ENCODE measurements at places on chromosomes 3 and 15.

DNA sequence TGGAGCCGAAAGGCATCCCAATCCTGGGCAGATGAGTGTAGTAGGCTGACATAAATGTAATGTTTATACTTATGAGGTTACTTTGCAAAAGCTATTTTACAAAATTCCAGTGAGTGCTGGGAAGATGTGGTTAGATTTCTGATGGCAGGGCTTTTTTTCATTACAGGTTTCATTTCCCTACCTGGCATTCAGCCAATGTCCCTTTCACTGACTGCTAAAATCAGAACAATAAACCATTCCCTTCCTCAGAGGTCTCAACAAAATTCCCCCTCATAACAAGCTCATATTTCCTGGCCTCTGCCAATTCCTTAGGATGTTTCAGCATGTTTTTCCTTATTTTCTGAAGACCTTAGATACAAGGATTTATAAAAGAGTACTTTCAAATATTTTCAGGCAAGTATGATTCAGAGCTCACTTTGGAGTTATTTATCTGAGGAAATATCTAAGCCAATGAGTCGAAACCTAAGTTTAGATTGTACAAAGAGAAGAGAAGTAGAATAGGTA is 40.9 kb upstream of the CCDC80 start:
- no peak for DNase-seq

- DNase-seq, result no peak
Measured at GRCh38 chr3:49165771-49166751, at the start of gene CCDC71. Gene CCDC71 (minus strand): TSS chr3:49166331. CDS start chr3:49164208, 2,123 bp downstream.

- DNase-seq, result no peak
Measured at GRCh38 chr15:51356983-51357382, 15.5 kb downstream of the GLDN start.

- DNase-seq, result no peak
Measured at GRCh38 chr3:24315971-24316370, 178.7 kb downstream of the THRB start.

- no peak for DNase-seq
Measured at GRCh38 chr15:96333131-96334016, 2.9 kb downstream of the NR2F2 start.

GRCh38 chr15:65326818-65327217 is 22.3 kb downstream of the RNU5B-1 start:
- DNase-seq, result no peak

- no peak for DNase-seq
Measured at GRCh38 chr3:122992133-122992532, 35.4 kb downstream of the SEMA5B start.

DNA sequence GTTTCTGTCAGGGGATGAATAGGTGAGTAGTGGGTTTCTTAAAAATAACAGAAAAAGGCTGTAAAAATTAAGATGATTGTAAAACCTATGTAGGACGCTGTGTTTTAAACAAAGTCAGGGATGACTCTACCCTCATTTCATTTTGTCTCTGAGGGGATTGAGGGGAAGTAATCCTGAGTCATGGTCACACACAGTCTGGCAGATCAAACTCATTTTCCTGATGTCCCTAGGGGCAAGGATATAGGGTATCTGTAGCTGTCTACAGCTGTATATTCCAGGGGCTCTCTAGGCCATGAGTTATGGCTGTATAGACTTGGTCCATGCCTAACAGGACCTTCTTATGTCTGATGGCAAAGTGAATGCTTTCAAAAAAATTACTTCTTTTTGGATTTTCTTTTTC is 421.1 kb downstream of the PDCD6IP start:
- DNase-seq, result no peak

DNA sequence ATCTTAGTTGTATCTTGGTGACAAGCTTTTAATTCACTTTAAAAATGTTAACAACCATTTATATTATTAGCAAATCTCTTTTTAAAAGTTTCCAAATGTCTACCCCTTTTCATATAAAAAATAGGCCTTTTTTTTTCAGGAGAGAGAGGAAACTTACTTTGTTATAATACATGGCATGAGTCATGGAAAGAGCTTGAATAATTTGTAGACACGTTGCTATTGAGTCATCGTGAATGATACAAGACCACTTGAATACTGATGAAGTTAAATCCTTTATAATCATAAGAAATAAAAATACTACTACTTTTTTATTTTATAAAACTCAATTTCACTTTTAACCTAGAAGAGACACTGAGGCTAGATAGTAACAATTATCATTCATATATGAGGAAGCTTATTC is 70.3 kb upstream of the BBX start:
- DNase-seq, result no peak

GRCh38 chr3:125013095-125013494 is 42.7 kb downstream of the HEG1 start:
- DNase-seq, result no peak

DNA sequence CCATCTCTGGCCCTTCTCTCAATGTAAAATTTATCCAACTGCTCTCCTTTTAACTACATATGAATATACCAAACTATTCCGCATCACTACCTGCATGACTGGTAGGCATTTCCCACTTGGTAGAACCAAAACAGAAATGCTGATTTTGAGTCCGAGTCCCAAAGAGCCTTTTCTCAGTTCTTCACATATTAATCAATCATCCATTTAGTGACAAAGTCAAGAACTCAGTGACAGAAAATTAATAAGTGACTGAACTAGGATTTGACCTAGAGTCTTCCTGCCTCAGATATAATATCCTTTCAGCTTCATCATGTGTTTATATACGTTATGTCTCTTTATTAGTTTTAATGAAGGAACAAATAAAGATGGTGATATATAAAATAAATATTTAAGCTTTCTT is 700.6 kb upstream of the GOLIM4 start:
- DNase-seq, result no peak

GRCh38 chr3:142890592-142890991 is 1.7 kb upstream of the PCOLCE2 start:
- no peak for DNase-seq

DNA sequence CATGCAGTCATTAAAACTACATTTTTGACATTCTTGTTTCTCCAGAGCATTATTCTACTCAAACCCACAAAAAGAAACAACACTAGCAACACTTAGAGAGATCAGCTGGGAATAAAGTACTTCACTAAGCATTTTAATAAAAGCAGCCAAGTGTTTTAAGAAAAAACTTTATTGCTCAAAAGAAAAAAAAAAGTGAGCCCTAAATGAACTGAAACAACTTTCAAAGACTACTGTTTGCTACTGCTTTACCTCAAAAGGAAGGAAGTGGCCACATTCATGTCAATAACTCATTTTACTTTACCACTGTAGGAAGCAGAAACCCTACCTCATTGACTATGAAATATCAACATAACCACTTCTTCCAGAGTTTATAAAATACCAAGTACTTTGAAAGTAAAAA is 91.3 kb downstream of the UACA start:
- DNase-seq, result no peak

DNA sequence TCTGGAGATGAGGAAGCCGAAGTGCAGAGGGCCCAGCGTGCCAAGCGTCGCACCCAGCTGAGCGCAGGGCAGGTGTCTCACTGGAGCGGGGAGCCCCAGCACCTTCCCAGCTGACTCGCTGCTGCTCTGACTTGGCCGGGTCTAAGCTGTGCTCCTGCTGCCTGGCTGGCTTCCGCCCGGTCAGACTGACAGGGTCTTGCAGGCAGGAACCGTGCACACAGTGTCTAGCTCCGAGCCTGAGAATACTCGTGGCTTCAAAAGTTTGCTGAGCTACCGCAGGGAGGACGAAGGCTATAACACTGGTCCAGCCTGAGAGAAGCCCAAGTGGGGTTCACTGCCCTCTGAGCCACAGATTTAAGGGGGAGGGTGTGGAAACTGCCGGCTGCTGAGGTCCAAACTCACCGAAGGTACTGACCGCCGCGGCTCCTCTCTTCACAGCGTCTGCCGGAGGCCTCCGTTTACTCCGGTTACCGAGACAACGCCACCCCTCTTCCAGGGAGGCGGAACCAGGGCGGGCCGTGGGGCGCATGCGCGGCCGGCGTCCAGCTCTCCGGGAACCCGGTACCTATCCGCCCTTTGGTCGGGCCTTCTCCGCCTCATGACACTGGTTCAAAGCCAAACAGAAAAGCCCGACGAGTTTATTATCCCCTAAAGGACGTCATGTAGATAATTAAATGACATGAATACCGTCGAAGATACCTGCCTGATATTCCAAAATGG is at the start of gene CFAP44:
CFAP44 (minus strand) TSS at position 443 of the 720 bp plus-strand sequence. CDS start 7,829 bp downstream, outside the sequence.
- no peak for DNase-seq

DNA sequence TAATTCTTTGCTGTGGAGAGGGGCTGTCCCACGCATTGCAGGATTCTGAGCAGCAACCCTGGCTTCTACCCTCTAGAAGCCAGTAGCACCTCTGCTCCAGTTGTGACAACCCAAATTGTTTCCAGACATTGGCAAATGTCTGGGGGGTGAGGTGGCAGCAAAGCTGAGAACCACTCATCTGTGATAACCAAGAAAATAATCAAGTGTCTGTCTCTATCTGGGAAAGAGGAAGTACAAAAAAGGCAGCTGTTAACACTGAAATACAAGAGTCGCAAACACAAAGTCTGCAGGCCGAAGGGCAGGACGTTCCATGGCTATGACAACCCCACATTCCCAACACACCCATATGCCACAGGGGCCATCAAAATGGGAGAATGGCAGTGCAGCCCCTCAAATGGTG is 42.2 kb upstream of the GNB5 start:
- no peak for DNase-seq

- no peak for DNase-seq
Measured at GRCh38 chr3:132556508-132557159, 40.4 kb upstream of the ACKR4 start.

DNA sequence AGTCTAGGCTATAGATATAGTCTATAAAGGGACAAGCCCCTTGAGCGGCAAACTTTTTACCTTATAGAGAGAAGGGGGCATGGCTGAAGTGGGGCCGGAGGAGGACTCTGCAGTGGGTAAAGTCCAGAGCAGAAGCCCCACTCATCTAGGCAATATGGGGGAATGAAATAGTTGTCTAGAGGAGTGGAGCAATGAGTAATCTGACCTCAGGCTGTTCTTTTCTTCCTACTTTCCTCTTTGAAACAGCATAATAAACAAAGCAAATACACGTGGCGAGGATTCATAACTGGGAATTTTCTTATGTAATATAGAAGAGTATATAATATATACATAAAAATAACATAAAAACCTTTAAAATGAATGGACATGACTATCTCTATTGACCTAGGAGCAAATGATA is 546.4 kb upstream of the ZNF385D start:
- no peak for DNase-seq

DNA sequence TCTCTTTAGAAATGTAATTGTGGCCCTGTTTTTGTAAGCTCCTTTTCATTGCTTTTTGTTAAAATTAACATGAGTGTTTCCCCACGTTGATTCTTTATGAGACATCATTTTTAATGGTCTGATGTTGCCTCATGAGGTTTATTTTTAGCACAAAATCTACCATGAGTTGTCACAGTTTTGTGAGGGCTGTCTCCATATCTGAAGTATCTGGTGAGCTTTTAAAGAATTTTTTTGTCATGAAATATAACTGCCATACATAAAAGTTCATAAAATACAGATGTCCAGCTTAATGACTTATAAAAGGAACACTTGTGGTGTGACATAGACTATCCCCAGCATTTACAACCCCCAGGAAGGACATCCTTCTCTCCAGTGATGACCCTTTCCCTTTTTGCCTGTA is 34.3 kb upstream of the CEMIP start:
- DNase-seq, result no peak

- DNase-seq, result no peak
Measured at GRCh38 chr3:13136426-13136825, 63.2 kb upstream of the IQSEC1 start.

GRCh38 chr3:30676424-30677346 is 70.3 kb downstream of the TGFBR2 start:
- no peak for DNase-seq

DNA sequence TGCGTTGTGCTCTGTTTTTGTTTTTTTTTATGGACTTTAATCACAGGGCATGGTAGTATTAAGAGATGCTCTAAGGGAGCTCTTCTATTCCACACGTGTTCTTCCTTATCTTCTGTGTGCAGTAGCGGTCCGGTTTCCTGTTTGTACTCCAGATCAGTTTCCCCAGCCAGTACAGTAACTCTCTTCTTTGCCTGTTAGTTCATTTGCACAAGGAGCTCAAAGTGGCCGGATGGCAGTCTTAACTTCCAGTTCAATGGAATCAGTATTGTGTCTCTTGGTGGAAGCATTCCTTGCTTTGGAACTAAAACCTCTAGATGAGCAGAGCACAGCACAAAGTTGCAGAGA is 122.0 kb downstream of the KLF13 start:
- no peak for DNase-seq

DNA sequence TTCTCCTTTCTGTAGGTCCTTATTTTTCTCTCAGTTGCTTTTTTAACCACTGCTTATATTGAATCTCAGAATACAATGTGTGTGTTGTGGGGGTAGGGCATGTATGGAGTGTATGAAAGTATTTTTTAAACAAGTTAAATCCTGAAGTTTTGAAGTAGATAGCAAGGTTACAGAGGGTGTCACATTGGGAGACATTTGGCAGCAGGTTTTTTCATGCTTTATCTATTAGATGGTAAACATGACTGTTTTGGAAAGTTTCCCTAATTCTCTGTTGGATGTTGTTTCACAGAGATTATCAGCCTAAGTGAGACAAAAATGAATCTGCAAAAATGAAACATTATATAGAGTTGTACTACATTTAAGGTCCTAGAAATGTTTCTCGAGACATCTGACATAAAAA is 190.6 kb upstream of the ARPP21 start:
- DNase-seq, result no peak

DNA sequence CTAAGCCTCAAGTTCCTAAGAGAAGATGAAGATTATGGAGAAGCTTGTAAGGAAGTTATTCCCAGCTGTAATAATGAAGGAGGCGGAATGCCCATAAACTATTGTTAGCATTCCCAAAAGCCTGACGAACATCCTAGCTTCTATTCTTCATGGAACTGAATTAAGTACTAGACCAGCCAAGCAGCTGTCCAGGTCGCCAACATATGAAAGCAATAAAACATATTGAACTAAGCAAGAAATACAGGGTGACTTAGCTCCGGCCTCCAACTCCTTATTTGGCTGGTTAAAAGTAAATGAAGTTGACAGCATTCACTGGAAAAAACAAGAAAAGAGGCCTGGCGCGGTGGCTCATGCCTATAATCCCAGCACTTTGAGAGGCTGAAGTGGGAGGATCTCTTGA is 174.0 kb upstream of the TPM1 start:
- DNase-seq, result no peak

GRCh38 chr3:21754839-21755238 is 3.8 kb upstream of the ZNF385D start:
- DNase-seq, result no peak

All from NCI-H2081 treated with DMSO at 0.1 percent for 48 hours (cell line).